ENCODE measurements at places on chromosomes 7 and 10.

DNA sequence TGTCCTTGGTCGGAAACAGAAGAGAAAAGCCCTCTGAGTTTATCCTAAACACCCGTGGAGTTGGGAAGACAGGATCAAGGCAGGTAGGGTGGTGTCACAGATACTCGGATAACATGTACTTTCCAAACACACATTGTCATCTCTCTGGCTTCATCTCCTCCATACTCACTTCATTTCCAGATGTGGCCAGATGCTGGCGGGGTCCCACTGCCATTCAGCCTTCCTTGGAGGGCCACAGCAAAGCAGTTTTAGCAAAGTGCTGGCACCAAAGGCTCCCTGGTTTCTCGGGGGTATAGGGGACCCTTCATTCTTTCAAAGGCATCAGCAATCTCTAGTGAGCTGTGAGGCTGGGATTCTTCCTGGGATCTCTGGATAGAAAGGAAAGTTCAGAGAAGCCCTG is 539.5 kb downstream of the TCERG1L start:
- no peak for DNase-seq

GRCh38 chr7:37356911-37357636 is 91.6 kb downstream of the ELMO1 start:
- no peak for DNase-seq

DNA sequence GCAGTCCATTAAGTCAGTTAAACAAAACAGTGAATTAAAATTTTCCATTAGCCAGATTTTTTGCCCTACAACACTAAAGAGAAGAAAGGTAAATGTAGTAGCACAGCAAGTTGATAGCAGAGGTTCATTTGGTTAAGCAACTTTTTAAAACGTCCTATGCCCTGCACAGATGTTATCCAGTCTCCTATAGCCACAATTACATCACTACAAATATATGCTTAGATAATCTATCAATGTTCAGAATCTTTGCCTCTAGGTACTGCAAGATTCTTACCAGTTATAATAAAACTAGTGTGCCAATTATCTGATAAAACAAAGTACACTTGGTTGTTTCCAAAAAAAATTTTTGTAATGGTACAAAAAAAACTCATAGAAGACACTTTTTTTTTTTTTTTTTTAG is 175.5 kb upstream of the MYO3A start:
- DNase-seq, result no peak

DNA sequence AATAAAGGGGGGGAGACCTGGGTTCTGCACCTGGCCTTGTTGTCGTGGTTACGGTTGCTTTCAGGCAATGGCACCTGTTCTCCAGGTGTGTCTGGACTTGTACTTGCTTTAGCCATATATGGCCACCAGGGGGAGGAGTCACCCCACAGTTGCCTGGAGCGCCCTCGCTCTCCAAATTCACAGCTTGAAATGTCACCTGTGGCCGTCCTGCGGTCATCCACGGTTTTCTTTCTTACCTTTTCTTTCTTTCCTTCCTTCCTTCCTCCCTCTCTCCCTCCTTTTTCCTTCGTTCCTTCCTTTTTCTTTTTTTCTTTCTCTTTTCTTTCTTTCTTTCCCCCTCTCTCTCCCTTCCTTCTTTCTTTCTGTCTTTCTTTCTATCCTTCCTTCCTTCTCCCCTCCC is 157.2 kb upstream of the ZNF92 start:
- DNase-seq, result no peak

- no peak for DNase-seq
Measured at GRCh38 chr10:26446258-26446657, 8.1 kb downstream of the APBB1IP start.

DNA sequence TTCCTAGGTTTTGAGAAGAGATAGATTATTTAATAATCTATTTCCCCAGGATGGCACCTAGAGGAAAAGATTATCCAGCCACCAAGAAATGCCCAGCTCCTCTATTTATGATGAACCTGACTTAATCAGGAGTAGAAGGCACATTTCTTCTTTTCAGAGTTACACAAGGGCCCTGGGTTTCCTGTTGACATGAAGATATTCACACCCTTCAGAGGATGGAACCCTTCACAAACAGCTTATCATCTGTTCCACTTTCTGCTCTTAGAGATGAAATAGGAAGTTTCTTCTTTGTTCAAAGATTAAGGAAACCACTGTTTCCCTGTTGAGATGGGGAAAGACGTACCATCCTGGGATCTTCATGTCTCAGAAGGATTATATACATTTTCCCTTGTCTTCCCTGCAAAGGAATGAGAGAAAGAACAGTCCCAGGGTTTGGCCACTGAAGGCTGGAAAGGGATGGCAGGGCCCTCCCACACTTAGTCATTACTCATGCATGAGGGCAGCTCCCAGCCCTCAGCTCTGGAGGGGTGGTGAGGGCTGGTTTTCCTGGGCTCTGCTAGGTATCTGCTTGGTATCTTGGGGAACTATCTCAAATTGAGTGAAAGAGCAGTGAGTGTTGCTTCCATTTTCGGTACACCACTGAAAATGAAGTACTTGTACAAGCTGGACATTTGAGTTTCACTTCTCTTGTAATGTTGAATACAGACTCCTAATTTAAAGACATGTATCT is 64.0 kb downstream of the MTPAP start:
- peak; percentile 14 for DNase-seq

- no peak for DNase-seq
Measured at GRCh38 chr7:220151-220841, 27.9 kb downstream of the FAM20C start.

- DNase-seq, result no peak
Measured at GRCh38 chr10:46326971-46327370, 40.2 kb downstream of the ANTXRL start.

GRCh38 chr10:43284341-43284910 is 17.6 kb upstream of the RASGEF1A start:
- DNase-seq, result no peak
